ENCODE measurements at places on chromosomes 5 and 9. TPM values are rescaled to one million over a fixed set of nuclear protein-coding genes. Genes with fewer than 3 reads are reported as not detected.

DNA sequence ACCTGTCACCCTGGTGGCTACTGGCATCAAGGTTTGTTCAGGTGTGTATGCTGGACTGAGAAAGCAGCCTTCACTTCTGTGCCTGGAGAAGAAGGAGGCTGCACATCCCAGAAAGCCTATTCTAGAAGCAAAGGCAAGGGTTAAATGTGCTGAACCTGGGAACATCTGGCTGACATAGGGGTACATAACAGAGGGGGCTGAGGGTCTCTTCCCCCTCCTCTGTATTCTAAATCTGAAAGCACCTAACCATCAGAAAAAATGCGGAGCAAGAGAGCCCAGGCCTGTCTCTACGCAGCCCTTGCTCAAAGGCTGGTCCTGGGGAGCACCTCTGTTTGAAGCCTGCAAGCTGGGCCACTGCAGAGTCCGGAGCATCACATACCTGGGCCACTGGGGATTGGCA is 53.2 kb upstream of the FSTL4 start:
- DNase-seq: no peak

GRCh38 chr5:171874234-171874633 is 88.6 kb downstream of the SMIM23 start:
- peak; percentile 1 for DNase-seq

GRCh38 chr9:755454-756381 is 85.8 kb upstream of the DMRT1 start:
- peak; percentile 78 for DNase-seq

Gene CPLANE1
- total RNA-seq: 12.9 TPM

GRCh38 chr5:126369995-126370731 is 53.0 kb upstream of the GRAMD2B start:
- no peak for DNase-seq

DNA sequence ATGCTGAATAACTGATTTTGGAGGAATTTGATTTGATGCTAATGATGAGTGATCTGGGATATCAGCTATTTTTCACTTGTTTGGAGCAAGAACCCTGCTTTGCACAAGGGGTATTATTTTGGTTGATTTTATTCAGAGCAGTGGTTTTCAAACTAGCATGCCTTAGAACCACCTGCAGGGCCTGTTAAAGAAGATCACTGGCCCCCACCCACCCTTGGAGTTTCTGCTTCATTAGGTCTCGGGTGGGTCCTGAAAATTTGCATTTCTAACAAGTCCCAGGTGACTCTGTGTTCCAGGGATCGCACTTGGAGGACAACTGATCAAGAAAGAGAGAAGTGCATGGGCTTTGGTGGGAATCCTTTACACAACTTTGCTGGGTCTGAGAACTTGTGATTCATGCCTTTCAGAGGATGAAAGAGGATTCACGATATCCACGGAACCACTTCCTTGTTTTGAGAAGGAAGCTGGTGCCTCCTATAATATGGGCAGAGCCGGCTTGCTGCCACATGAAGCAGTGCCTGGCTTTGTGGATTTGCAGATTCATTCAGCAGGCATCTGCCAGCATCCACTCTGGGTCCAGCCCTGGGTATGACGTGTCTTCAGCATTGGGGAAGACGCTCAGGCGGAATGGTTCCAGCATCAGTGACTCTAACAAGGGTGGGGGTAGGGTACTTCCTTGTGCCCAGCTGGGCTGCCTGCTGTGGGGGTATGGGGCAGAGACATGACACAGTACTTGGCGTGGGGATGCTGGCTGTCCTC is 106.6 kb upstream of the PITX1 start:
- DNase-seq: peak; percentile 85

DNA sequence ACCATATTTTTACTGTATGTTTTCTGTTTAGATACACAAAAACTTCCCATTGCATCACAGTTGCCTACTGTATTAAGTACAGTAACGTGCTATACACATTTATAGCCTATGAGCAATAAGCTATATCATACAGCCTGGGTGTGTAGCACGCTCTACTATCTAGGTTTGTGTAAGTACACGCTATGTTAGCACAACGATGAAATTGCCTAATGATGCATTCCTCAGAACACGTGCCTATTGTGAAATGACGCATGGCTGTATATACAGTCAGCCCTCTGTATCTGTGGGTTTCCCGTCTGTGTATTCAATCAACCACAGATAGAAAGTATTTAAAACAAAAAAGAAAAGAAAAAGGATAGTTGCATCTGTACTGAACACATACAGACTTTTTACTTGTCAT is 64.2 kb downstream of the SGCD start:
- DNase-seq: peak; percentile 45

Measured in foreskin keratinocyte (primary cell).